ENCODE measurements at places on chromosomes 4 and X.

GRCh38 chrX:124605511-124605910, 259.1 kb downstream of the SH2D1A start:
- no peak for DNase-seq

DNA sequence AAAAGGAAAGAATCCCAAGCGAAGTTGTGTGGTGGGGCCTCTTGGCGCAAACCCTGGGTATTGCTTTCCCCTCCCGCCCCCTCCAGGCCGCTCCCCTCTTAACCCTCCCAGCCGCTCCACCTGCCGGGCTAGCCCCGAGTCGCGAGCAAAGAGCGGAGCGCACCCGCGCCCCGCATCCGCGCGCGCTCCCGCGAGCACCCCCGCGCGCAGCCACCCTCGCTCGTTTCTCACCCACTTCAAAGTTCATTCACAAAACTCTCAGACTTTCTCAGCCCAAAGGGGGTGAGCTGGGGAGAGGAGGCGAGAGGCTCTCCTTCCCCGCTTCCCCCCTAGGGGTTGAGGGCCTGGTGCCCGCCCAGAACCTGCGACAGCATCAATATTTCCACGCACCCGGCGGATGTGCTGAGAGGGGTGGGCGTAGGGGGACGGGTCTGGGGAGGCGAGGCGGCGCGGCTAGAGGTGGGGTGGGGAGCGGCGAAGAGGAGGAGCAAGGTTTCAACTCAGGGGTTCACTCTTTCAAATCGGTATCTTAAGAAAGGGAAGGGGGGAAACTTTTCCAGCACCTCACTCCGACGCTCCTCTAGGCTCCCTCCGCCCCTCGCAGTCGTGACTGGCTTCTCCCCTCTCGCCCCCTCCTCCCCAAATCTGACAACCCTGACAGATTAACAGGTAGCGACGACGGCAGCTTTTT, 1.8 kb downstream of the MAML3 start:
- DNase-seq, result peak; percentile 80

DNA sequence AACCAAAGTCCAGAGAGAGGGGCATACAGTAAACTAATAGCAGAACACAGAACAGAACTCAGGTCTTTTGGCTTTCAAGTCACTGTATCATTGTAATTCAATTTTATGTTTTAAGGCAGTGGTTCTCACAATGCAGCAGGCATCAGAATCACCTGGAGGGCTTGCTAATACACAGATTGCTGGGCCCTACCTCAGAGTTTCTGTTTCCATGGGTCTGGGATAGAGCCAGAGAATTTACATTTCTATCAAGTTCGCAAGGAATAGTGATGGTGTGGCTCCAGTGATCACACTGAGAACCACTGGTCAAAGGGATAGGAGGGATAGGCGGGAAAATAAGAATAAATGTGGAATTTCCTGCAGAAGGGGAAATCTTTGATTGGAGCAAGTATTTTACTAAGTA, 36.7 kb downstream of the LANCL3 start:
- DNase-seq, result no peak

GRCh38 chr4:1309261-1310010, 19.7 kb downstream of the MAEA start:
- DNase-seq, result peak; percentile 62

- DNase-seq, result no peak
Observed at GRCh38 chrX:53642337-53642736, 44.2 kb downstream of the HUWE1 start.

DNA sequence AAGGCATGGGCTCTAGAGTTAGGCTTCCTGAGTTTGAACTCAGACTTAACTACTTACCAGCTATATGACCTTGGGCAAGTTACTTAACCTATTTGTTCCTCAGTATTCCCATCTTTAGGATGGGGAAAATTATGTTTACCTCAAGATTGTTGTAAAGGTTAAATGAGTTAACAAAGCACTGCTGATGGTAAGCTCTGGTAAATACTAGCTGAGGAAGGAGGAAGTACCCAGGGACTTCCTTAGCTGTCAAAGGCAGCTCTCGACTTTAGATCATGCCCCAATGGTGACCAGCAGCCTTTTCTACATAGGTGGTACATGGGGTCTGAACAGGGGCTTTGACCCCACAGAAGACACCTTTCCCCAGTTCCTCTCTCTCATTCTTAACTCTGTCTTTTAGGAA, 20.1 kb downstream of the ATP7A start:
- no peak for DNase-seq

GRCh38 chr4:123974386-123975149, 578.0 kb downstream of the SPRY1 start:
- DNase-seq, result no peak

DNA sequence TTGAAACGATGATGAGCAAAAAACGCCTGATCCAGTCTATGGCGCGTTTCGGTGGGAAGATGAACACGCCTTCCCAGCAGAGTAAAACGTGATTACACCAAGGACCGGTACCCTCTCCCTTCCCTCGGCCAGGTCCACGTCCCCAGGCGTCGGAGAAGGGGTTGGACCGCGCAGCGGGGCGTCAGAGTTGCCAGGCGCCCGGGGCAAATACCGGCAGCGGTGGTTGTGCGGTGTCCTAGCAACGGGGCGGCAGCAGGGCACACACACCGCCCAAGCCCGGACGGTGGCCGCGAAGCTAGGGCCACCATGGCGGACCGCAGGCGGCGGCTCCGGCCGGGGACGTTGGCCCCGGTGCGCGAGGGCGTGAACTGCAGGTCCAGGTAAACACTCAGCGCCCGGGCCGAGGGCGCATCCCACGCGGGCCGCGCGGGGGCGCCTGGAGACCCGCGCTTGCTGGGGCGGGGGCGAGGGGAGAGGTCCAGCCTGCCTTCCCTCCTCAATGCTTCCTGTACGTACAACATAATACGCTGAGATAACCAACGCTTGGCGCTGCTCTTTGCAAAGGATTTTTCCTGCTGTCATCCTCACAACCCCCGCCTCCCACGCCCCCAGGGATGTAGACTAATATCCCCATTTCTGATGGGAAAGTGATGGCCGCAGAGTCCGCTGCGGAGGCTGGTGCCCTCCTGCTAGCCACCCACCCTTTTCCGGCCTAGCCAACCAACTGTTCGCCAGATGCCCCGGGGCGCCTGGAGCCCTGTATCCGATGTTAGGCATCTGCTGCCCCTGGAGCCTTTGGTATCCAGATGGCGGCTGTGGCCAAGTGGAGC, at the start of gene FAM47E:
FAM47E (plus strand) TSS at position 281 of the 830 bp plus-strand sequence; CDS start at position 307, 26 bp downstream.
- peak; percentile 20 for DNase-seq

GRCh38 chrX:20015945-20016615, 25.2 kb upstream of the BCLAF3 start:
- no peak for DNase-seq

DNA sequence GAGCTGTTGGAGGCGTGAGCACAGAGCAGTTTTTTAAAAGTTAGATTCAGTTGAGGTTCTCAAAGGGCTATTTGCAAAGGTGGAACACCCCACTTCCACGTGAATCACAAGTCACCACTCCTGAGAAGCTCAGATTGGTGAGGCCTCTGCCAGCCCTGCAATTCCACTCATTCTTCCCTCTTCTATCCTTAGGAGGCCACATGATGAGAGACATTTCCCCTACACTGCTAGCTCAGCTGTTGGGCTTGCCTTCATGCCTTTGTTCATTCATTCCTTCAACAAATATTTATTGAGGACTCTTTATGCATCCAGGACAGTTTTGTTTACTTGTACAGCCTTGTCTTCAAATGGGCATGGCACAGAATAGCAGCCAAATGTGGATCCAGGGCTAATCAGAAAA, 3.7 kb downstream of the SRPX2 start:
- no peak for DNase-seq

- no peak for DNase-seq
Observed at GRCh38 chr4:142778430-142778829, 67.7 kb downstream of the INPP4B start.

DNA sequence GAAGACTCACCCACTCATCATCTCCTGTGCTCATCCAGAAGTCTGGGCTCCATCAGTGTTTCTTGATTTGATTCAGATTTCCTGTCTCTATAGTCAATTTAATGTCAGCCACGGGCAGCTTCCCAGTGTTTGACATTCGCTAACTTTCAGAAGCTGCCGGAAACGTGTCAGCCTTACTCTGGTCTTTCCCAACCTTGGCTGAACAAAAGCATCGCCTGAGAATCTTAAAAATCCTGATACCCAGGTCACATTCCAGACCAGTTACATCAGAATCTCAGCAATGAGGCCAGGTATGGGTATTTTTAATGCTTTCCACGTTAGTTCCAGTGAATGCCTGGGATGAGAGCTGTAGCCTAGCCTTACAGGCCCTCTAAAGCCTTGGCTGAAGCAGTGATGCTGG, 233.8 kb downstream of the FRMPD4 start:
- DNase-seq, result no peak

DNA sequence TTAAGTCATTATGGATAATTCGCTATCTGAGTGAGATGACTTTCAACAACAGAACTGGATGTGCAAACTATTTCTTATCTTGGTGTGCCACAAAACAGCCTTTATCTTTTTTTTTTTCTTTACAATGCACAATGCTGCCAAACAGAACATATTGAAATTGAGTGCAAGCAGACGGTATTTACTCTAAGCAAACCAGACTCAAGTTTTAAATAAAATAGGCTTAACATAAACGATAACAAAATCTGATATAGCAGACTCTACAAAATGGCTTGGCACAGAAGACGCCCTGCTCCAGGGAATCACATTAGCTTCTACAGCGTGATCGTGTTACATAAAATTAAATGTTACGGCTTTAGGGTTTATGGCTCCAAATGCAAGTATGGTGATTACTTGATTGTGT, 9.6 kb upstream of the STK32B start:
- DNase-seq, result no peak

DNA sequence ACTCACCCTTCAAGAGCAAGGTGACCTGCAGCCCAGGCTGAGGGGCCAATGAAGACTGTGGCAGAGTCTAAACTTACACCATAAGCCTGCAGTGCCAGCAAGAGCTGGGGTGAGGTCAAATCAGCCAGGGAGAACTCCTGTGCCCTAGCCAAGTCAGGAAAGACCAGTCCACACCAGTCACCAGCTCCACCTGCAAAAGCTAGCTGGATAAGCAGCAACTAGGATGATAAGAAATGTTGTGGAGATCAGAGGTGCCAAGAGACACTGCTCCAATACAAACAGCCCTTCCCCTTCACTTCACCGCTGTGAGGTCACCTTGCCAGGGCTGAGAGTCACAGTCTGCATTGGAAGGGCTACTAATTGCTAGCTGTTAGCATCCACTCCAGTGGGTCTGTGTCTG, 31.3 kb downstream of the NIPAL1 start:
- no peak for DNase-seq

GRCh38 chr4:67550451-67550850, 5.1 kb upstream of the CENPC start:
- DNase-seq, result no peak

DNA sequence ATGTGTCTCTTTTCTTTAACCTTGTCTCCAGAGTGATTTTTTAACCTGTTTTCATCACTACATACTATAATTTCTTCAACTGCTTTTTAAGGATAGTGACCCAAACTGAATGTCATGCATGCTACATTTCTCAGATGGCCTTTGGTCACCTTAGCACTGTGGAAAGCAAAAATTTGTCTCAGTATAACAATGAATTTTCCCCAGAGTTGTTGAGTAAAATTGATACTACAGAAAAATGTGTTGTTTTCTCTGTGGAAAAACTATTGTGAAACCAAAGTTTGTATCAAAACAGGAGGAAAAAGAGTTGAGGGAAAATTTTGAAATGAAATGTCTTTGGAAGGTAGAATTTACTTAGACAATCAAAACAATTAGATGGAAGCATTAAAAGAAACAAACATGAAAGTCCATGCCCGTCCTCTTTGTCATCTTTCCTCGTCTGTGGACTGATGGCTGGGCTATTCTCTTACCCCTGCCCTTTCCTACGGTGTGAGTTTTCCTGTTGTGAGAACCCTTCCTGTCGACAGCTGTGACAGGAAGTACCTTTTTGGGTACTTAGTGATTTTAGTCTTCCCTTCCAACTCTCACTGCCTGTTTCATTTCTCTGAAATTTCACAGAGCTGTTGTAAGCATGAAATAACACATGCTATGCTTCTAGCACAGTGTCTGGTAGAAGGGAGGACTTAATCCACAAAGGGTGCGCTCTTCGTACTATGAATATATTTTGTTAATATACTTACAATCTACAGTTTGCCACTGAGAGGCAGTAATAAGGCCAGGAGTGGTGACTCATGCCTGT, 50.8 kb downstream of the LRP2BP start:
- DNase-seq, result no peak

- DNase-seq, result peak; percentile 45
Observed at GRCh38 chrX:71652405-71652804, 14.9 kb upstream of the LOC101059915 start.

DNA sequence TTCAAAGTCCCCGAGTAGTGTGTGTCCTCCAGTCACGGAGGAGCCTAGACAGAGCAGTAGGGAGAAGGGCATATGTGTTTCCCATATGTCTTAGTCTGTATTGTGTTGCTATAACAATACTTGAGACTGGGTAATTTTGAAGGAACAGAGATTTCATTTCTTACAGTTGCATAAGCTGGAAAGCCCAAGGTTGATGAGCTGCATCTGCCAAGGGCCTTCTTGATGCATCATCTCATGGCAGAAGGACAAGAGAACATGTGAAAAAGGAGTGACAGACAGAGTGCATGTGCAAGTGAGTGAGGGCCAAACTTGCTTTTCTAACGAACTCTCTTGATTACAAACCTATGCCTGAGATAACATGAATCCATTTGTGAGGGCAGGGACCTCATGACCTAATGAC, 243.4 kb downstream of the ARHGAP10 start:
- no peak for DNase-seq

GRCh38 chr4:110460074-110460746, 15.7 kb upstream of the ENPEP start:
- no peak for DNase-seq

DNA sequence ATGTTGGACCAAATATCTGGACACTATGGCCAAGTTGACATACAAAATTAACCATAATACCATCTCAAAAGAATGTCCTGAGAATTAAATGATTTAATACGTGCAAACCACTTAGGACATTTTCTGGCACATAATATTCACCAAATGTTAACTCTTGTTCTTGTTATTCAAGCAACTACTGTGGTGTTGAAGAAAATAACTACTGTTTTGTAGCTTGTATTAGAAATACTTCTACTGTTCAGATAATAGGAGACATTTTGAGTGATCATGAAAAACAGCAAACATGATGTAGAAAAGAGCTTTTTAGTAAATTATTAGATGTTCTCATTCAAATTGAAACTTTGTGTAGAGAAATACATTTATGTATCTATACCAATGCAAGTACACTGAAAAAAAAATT, 140.7 kb upstream of the SMIM31 start:
- DNase-seq, result no peak

GRCh38 chr4:100641336-100641735, 123.5 kb upstream of the EMCN start:
- no peak for DNase-seq

DNA sequence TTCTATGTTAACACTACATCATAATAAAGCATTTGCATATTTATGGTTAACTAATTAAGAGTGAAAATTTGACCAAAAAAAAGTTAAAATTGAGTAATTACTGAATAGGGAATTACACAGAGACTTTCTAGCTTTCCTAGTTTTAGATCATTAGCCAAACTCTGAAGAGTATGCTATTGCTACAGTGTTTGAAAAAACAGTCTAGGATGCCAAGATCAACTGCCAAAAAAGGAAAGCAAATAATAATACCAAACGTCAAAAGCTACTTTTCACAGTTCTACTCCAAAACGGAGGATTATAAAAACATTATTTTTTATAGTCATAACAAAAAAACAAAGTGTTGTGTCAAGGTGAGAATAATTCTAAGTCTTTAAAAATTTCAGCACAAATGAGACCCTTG, 359.8 kb upstream of the CTSO start:
- DNase-seq, result no peak

- no peak for DNase-seq
Observed at GRCh38 chr4:8859550-8860095, 12.0 kb downstream of the HMX1 start.

GRCh38 chrX:102714994-102715393, 2.7 kb downstream of the GPRASP2 start:
- DNase-seq, result no peak
